ENCODE measurements at places on chromosomes 2 and 18.

DNA sequence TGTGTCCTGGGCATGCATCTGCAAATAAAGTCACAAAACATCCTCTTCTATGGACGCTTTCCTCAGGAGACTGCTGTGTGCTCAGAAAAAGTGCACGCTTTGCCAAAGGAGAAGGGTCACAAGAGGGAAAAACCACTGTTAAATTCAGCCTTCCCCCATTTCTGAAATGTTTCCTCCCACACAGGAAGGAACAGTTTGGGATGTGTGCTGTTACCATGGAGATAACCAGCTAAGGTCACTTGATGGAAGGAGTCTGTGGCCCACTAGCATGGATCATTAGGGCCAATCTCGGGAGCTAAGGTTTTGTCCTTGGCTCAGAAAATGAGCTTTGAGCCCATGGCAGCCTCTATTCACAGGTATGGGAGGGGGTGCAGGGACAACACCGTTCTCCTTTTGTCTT is 5.6 kb downstream of the KCNE4 start:
- DNase-seq: no peak

DNA sequence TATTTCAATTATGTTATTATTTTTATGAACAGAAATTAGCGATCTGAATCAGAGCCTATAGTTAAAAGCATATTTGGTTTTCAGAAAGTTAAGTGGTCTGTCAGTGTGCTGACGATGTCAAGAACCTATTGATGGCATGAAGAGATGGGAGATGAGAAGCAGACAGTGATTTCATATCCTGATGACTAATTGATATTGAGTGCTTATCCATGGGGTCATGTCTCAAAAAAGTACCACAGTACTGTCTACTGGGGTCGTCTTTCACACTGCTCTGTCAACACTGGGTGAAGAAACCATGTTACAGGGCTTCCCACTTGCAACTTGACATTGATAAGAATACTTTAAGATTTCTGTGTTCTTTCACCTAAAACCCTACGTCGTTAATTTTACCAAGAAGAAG is 297.1 kb downstream of the AFF3 start:
- no peak for DNase-seq

DNA sequence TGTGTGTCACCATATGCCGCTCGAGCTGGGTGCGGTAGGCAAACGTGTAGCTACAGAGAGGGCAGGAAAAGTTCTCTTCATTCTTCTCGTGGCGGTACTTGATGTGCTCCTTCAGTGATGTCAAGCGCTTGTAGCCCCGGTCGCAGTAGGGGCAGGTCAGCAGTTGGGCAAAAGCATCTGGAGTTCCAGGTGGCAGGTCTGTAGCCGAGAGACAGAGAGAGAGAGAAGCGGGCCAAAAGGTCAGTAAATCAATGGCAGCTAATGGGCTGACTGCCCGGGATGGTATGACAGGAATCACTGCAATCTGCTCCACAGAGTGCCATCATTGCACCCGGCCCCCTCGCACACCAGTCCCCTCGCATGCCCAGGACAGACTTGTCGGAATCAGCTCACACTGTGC is 116.0 kb downstream of the ZEB2 start:
- no peak for DNase-seq

DNA sequence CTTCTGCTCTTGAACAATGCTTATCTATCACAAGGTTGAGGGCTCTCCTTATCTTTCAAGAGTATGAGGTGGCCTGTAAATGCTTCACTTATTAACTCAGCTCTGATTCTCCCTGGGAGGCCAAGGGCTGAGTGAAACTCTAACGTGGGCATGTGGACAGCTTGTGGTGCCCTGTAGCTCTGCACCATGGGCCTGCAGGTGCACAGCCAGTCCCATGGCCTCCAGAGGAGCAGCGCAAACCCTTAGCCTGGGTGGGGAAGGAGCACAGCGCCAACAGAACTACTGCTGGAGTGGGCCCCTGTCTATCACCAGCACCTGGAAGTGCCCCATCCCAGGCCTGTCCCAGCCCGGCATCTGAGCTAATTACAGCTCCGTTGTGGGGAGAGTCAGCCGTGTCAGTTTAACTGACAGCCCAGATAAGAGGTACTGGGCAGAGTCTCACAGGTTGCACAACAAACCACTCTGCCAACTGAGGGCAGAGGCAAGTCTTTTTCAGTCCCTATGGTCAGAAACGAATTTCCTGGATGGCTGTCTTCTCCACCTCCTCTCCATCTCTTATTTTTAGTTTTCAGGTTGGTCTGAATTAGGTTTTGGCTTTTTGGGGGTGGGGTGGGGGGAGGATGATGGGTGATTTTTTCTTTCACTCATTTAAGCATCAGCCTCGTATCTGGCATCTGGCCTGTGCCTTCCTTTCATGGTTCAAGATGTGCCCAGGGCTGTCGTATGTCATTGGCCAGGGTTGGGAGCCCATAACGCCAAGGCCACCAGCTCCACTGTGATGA is 219.5 kb downstream of the BCL2 start:
- no peak for DNase-seq

DNA sequence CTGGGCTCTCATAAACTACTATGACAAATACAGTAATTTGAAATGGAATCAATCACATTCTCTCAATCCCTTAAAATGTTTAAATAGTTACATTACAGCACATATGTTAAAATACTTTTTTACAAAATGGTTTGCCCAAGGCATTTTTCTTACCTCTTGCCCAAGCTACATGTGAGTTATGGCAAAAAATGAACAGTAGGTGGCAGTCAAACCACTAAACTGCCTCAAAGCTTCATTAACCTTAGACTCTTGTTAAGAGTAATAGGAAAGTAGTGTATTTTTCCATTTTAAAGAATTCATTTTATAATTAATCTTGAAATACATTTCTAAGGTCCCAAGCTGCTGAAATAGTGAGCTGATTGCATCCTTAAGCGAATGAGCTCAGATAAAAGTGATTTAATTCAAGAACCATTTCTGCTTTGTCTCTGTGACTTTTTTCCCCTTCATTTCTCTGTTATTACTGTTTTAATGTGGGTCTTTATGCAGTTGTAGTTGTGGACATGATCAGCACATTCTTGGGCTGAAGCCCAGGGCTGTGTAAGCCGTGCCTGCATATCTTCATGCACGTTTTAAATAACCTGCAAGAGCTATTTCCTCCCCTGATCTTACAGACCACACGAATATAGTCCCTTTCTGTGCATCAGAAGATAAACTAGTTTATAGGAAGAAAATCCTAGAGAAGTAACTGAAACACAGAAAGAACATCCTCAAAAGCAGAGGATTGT is 311.8 kb downstream of the LNPK start:
- DNase-seq: peak; percentile 44

GRCh38 chr2:100554798-100555407 is 7.9 kb upstream of the PDCL3 start:
- no peak for DNase-seq

GRCh38 chr2:6074089-6074643 is 382.0 kb downstream of the SOX11 start:
- DNase-seq: no peak

GRCh38 chr2:138125306-138126288 is 161.3 kb downstream of the HNMT start:
- DNase-seq: no peak

GRCh38 chr2:17822445-17823117 is 6.3 kb downstream of the MSGN1 start:
- no peak for DNase-seq

GRCh38 chr2:7722212-7722910 is 805.1 kb downstream of the RNF144A start:
- no peak for DNase-seq

DNA sequence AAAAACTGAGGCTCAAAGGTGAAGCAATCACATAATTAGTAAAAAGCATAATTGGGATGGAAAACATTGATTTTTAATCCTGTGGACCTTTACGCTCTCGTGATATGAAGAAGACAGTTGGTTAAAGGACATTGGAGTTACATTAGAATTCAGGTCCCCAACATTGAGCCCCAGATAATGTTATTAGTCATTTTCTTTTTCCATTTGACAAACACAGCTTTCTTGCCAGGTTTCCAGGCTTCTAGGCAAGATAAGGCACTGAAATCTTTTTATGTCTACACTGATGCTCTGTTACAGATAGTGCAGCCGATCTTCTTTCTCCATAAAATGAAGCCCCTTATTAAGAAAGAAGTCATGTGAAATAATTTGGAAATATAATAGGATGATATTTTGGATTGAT is 38.5 kb downstream of the MYO3B start:
- DNase-seq: no peak

DNA sequence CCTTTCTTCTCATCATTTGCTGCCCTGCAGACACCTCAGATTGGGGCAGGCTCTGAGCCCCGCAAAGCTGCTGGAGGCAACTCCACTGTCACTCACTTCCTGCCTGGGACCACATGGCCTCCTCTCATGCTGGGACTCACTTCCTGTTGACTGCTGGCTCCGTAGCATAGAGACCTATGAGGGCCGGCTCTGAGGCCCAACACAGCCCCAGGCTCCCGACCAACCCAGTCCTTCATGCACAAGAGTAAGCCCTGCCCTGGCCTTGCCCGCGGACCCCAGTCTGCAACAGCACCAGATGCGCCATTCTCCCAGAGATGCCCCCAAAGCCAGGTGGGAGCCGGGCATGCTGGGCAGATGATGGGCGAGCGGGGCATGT is 55.7 kb downstream of the DNMT3A start:
- no peak for DNase-seq

DNA sequence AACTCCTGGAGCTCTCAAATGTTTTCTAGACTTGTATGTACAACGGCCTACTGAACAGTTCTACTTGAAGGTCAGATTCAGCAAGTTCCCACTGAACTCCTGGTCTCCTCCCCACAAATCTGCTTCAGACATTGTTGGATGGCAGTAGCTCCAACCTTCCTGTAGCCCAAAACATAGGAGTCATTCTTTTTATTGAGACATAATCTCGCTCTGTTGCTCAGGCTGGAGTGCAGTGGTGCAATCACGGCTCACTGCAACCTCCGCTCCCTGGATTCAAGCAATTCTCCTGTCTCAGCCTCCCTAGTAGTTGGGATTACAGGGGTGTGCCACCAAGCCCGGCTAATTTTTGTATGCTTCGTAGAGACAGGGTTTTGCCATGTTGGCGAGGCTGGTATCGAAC is 47.3 kb downstream of the QPCT start:
- DNase-seq: no peak

GRCh38 chr2:217599906-217600305 is 402.9 kb downstream of the TNS1 start:
- no peak for DNase-seq

DNA sequence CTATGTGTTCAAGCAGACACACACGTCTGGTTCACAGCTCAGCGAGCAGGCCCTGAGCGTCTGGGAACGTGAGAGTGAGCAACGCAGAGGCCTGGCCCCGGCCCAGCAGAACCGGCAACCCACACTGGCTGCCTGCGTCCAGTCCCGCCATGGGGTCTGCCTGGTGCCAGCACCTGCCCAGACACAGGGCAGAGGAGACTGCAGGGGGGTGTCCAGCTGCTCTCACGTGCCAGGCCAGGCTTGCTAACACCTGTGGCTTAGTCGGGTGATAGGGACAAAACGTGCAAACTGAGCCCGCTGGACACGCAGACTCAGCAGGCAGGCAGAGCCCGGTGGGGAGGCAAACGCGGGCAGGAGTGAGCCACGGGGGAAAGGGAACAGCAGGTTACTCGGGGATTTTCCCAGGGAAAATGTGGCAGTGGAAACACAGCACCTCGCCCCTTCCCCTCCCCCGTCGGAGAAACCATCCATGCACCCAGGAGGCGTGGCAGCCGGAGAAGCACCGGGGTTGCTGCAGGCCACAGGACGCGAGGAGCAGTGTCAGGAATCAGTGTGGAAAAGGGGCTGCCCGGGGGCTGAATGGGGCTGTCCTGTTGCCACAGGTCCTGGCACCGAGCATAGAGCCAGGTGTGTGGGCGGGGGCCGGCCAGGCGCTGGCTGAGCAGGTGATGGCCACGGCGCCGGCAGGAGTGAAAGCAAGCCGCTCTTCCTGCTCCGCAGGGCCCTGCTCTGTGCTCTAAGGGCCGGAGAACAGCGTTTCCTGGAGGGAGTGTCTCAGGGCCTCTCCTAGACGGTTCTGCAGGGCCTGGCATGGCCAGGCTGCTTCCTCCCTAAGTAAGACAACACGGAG is 154.7 kb downstream of the HDAC4 start:
- no peak for DNase-seq

GRCh38 chr18:59400407-59400806 is 41.3 kb upstream of the LMAN1 start:
- no peak for DNase-seq

GRCh38 chr2:171741189-171741588 is 53.9 kb downstream of the DYNC1I2 start:
- DNase-seq: no peak

GRCh38 chr2:12862541-12862940 is 145.8 kb downstream of the TRIB2 start:
- DNase-seq: no peak

GRCh38 chr2:48651158-48651790 is 33.6 kb downstream of the GTF2A1L start:
- DNase-seq: no peak

DNA sequence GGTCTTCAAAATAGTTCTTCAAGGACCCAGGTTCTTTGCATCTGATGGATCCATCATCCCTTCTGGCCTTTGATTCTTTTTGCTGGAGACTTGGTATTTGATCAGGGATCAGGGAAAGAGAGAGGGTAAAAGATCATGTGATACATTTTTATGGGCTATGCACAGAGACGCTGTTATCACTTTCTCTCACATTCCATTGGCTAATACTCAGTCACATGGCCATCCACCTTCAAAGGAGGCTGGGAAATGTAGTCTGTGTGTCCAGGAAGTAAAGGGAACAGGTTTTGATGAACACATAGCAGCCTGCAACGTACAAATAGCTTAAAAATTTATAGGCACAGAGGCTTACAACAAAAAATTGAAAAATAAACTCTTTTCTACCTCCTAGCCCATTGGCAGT is 629.6 kb upstream of the FANCL start:
- no peak for DNase-seq

DNA sequence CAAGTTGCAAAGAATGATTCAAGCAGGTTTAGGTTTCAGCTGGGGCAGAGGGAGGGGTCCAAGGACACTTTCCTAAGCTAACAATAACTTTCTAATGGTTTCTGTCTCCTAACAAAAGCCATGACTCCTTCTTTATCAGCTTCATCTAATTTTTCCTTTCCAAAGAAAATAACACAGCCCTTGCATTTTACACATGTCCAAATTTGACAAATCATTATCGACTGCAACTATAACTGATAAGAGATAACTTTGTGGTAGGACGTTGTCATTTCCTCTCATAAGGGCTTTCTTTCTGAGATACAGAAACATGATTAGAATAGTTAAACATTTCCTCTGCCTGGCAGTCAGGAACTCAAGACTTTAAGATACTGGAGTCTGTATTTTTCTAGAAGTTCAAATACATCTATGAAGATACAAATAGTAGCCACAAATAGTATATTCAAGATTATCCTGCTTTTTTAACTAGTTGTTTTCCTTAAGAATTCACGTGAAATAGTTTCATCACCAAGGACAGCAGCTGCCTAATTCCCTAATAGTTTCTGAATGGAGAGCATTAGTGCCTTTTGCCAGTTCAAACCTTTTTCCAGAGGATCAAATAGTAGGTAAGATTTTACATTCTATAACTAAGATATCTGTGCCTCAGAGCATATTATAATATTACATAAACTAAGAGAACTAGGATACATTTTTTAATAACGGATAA is 263.2 kb downstream of the EXOC6B start:
- no peak for DNase-seq

All from NCI-H1930 (cell line).